ENCODE measurements at places on chromosomes 1 and 21.

DNA sequence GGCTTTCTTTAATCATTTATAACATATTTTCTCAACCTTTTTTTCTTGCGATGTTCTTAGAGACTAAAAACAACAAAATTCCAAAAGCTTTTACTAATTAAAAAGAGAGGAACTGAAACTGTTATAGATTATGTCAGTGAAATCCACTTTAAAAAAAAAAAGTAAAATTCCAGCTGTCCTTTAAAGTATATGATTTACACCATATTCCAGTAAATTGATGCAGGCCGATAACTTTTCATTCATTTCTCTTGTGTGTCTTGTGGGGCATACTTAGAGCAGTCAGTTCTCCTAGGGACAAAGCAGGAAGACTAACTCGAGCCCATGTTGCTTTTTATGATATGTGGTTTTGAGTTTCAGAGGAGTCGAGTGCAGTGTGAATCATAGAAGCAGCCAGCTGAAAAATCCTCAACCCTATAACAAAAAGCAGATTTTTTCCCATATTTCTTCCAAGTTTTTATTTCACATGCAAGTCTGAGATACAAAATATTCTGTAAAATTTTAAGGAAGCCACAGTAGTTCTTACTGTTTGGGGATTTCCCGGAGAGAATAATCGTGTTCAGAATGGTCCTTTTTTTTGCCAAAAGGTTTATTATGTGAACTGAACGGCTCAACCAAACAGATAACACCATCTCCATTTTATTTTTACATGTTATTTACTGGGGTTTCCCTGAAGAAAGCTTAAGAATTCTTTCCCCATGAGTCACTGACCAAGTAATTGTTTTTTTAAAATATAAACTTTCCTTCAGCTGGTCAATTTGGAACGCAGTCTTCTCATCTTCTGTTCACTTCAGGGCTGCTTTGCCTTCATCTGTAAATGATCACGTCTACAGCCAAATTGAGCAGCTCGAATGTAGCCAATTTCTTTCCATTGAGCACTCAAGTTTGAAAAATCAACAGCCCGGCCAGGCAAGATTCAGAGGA, 77.0 kb upstream of the C1orf105 start:
- DNase-seq = no peak

DNA sequence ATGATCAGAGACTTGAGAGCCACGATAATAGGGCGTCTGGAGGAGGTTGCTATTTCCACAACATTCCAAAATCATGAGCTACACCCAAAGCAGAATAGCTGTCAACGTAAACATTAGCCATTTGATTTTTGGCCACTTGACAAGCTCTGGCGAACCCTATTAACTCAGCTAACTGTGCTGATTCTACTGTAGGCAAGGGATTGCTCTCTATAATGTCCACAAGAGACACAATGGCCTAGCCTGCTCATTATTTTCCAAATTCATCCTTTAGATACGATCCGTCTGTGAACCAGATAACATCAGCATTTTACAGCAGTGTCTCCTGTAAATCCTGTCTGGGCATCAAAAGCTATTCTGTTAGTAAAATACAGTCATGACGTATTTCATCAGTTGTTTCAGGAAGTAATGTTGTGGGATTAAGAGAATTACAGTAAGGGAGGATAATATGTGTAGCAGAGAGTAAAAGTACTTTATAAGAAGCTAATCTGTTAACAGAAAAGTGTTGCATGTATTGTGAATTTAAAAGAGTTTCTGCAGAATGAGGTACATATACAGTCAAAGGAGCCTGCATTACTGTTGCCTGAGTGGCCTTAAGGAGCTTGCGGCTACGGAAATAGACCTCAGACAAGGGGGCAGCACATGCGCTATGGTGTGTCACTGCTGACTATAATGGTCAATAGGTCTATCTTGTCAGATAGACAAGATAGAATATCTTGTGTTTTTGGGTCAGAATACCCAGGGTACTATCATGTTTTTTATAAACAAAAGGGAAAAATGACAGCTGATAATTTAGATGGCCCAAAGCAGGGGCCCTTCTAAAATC, 44.9 kb upstream of the TINAGL1 start:
- DNase-seq = no peak

- DNase-seq = no peak
Measured at GRCh38 chr1:208431721-208432120, 187.5 kb upstream of the PLXNA2 start.

DNA sequence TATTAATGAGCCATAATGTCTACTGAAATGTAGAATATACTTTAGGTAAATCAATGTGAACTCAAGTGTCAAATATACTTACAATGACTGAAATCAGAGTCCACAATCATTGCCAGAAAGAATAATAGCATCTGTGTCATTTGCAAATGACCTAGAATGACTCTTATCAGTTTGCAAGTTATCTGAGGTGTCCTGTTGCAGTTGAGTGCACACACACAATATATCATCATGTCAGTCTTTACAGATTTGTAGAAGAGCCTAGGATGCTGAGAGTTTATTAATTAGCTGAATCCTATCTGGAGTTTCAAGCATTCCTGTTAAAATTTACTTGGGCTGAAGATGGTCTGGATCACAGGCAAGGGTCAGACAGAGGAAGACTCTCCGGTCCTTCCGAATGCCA, 324.0 kb upstream of the GREM2 start:
- no peak for DNase-seq

DNA sequence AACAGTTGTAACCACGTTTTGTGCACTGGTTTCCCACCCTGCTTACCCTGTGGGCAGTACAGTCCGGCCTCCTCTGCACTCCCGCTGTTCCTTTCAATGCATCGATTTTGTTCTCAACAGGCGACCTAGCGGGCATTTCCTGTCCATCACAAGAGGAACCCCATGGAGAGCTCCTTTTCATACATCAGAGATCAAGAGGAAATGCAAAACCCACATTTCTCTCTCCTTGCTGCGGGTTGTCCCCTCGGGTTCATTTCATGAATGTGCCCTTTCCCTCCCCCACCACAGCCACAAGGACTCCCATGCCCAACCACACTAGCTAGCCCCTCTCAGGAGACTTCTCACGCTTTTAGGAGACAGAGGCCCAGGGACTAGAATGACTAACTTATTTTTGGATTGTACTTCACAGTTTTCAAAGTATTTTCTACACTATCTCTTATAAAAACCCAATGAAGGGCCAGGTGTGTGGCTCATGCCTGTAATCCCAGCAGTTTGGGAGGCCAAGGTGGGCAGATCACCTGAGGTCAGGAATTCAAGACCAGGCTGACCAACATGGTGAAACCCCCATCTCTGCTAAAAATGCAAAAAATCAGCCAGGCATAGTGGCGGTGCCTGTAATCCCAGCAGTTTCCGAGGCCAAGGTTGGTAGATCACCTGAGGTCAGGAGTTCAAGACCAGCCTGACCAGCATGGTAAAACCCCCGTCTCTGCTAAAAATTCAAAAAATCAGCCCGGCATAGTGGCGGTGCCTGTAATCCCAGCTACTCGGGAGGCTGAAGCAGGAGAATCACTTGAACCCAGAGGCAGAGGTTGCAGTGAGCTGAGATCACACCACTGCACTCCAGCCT, 18.4 kb downstream of the ATP1A4 start:
- peak; percentile 46 for DNase-seq

DNA sequence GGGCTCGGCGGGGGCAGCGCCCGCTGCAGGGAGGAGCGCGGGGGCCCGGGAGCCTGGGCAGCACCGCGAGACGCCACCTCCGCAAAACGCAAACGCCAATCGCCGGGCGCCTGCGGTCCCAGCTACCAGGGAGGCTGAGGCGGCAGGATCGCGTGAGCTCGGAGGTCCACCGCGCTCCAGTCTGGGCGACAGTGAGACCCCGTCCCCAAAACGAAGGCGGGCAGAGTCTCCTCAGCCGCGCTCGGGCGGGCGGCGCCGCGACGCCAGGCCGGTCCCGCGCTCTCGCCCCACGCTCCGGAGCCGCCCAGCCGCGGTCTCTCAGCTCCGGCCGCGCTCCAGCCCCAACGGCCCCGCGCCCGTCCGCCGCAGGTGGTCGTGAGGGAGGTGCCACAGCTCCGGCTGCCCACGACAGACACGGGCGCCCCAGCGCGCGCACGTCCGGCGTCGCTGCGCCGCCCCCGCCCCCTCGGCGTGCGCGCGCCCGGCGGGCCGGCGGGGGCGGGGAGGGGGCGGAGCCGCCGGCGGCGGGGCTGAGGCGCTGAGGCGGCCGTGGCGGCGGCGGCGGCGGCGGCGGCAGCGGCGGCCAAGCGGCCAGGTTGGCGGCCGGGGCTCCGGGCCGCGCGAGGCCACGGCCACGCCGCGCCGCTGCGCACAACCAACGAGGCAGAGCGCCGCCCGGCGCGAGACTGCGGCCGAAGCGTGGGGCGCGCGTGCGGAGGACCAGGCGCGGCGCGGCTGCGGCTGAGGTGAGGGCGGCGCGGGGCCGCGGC, at the start of gene ADARB1:
Gene ADARB1 (plus strand): TSS at position 533 of the 770 bp plus-strand sequence. CDS start 97,077 bp downstream, outside the sequence.
- DNase-seq = peak; percentile 93

GRCh38 chr1:59057211-59057694, 239.6 kb upstream of the FGGY start:
- no peak for DNase-seq

- no peak for DNase-seq
Measured at GRCh38 chr1:116586741-116587143, 15.9 kb upstream of the CD58 start.

GRCh38 chr1:244839656-244840055, 4.2 kb downstream of the COX20 start:
- no peak for DNase-seq

DNA sequence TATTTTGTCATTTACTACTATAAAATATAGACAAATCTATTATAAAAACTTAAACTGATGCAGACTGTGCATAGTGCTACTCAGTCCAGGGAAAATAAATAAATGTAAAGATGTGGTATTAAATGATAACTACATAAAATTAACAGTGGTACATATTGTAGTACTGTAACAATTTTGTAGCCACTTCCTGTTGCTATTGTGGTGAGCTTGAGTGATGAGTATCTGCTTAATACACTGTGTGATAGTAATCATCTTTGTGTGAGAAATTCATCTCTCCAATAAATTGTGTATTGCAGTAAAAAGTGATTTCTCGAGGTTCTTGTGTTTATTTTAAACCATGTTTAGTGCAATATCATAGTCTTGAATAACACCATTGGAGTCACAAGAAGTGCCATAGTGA, 353.4 kb upstream of the ZRANB2 start:
- no peak for DNase-seq

GRCh38 chr21:33075128-33075527, 5.2 kb downstream of the OLIG1 start:
- DNase-seq = no peak

DNA sequence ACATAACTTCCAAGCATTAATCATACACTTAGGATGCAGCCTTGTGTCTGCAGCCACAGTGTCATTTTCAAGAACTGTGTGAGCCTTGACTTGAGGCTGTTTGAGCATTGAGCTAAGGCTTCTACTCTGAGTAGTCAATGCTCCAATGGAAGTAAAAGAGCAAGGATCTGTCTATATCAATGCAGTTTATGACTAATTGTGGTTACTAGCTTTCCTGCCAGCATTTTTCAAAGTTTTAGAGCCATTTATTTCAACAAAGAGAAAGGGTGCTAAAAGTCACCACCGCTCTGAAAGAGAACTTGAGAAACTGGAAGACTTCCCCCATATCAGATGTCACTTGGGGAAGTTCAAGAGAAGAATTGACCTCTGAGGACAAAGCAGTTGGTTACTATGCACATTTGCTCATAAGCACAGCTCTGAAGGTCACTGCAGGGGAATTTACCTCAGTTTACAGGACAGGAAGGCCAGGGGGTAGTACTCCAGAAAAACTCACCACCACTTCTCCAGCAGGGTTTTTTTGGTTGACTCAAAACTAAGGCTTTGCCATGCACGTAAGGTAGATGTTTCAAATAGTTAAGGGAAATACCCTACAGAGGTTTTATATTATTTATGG, 24.5 kb upstream of the RGS1 start:
- DNase-seq = peak; percentile 25

DNA sequence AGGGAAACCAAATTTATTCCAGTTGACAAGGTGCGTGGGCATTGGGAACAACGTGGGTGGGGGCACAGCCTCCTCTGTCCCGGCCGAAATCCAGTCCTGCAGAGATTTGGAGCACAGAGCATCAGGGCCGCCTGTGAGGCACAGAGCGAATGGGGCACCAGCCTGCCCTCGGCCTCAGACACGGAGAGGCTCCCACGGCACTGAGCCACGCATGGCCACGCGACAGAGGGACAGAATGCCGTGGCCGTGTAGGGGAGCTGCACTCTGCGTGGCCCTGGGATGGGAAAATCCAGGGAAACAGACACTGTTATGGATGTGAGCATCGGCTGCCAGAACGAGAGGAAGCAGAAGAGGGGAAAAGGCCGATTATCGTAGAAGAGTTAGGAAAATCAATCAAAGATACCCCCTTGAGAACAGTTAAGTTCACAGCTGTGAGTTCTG, 13.5 kb upstream of the C1orf159 start:
- DNase-seq = no peak

GRCh38 chr1:224673141-224673540, 57.0 kb downstream of the CNIH3 start:
- DNase-seq = no peak

DNA sequence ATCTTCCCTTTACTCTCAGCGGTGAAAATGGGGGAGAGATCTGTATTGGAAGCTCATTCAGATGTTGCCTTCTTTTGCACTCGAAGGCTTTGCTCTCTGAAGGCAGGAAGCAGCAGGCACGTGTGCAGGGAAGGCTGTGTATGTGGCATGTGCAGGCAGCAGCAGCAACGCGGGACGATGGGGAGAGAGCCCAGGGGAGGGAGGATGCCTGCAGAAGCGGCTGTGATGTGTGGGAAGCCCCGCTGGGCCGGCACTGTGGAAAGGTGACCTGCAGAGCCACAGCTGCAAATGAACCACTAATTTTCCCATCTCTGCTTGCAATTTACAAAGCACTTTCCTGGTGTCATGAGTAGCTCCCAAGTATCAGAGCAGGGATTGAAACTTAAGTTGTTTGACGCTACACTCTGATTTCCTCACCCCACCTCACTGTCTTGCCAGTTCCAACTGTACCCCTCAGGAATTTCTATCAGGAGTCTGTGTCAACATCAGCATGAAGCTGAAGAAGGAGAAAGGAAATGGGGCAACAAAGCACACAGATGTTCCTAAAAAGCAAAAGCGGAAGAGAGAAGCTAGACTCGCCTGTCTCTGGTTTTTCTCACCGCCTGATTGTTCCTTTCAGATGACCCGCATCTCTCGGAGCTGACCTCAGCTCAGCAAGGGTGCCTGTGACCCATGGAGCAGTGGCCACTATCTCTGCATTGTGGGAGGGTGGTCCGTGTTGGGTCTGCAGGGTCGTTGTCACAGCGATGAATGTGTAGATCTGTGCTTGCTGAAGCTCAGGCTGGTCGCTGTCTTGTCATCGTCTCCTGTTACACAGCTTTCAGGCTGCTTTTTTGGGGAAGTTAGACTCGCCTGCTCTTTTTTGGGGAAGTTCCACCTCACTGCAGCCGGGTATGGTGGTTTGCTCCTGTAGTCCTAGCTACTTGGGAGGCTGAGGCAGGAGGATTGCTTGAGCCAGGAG, 156.1 kb downstream of the KIF26B start:
- peak; percentile 40 for DNase-seq

DNA sequence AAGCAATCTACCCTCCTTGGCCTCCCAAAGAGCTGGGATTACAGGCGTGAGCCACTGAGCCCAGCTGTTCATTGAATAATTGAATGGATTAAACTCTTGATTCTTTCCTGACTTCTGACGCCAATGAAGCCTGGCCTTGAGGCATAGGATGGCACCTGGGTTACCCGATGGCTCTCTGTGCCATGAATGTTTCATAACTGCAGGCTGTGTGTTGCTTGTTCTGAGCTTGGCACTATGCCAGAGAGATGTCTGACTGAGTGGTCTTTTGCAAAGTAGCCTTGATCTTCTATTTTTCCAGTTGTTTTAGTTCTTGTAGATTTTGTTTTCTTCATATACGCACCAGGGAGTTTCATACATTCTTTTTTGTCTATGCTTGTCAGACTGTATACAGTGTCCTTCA, 38.5 kb upstream of the AK4 start:
- DNase-seq = no peak

- no peak for DNase-seq
Measured at GRCh38 chr1:224923726-224924125, 5.7 kb upstream of the DNAH14 start.

Data from GM10248 (cell line).